ENCODE measurements at places on chromosomes 3 and 15.

DNA sequence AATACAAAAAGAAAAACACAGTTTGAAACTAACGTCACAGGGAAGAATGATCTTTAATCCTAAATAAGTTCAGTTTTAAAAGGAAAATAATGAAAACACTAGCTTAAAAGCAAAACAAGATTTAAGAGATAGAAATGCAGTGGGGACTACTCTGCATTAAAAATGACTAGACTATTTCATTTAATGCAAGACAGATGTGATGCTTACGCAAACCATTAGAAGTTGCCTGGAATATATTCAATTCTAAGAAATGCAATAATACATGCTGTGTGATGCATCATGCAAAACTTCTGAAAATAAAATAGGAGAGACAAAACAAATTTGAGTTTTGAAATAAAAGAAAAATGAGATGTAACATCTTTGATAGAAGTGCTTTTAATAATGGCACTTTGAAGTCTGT is 97.6 kb upstream of the STRIT1 start:
- peak; percentile 85 for DNase-seq

DNA sequence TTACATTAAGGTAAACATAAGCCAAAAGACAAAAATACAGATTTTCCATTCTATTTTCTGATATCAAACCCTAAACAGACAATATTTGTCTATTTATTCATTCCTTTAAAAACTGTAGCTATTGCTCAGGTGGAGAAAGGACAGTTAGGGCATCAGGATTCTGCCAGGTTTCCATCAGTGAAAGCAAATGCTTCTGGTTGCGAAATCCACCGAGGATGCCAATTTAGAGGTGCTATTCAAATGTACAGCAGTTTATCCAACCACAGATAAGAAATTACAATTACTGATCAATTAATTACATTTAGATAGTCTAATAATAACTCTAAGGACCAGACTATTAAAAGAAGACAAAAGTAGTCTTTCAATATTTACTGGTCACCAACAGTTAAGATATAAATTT is 3.9 kb downstream of the TOMM70 start:
- no peak for DNase-seq

DNA sequence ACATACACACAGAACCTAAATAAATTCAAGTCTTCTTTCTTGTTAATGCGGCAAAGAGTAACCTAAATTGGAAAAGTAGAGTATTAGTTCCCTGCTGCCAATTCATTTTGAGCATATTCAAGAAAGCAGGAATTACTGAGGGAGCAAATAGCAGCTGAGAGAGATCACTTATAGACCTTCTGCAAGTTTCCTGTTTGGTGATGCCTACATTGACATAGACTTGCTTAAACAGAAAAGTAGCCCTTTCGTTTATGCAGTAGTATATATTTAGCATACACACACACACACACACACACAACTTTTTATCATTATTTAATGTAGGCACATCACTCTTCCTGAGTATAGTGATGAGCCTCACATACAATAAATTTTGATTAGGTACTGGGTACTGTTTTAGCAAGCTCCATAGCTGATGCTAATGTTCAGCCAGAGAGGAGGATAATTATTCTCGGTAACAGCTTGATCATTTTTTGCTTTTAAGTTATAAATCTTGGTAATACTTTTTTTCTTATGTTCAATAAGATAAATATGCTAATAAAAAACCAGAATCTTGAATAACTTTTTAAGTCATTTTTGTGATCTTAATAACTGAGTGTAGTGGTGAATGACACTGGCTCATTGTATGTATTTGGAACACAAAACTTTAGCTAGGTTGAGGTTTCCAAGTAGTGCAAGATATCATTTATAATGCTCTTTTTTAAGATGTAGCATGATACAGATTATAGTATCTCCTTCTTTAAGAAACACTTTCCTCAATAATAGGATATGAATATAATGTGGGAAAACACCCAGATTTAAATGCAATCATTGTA is 174.7 kb downstream of the MBNL1 start:
- DNase-seq = no peak

DNA sequence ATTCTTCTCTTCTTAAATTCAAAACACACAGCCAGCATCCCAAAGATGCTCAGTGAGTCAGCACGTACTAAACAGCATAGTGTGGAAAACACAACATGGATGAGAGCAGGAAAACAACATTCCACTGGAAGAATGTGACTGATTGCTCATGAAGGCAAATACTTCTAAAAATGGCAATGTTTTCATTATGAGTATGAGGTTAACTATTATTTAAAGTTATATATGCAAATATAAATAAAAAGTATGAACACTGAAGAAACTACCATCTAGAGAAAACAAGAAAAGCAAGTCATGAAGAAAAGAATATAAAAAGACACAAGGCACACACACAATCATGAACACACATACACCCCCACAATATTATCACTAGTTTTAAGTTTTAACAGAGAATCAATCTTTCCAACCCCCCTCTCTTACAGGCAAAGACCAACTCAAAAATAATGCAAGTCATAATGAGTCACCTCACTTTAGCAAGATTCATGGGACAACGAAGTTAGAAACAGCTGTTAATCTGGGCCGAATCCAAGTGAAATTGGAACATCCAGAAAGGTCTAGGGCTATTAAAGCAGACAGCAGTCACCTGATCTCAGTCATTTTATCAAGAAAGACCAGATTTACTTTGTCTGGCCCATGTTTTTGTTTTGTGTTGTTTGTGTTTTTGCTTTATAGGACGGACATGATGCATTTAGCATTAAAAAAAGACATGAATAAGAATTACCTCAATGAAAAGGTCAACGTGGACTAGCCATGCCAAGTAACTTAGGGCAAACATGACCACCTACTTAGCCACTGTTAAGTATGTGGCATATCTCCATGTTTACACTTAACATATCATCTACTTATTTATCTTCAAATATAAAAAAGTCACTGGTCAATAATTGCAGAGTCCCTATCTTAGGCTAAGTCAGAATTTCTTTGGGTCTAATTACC is 18.1 kb downstream of the GBE1 start:
- peak; percentile 96 for DNase-seq

DNA sequence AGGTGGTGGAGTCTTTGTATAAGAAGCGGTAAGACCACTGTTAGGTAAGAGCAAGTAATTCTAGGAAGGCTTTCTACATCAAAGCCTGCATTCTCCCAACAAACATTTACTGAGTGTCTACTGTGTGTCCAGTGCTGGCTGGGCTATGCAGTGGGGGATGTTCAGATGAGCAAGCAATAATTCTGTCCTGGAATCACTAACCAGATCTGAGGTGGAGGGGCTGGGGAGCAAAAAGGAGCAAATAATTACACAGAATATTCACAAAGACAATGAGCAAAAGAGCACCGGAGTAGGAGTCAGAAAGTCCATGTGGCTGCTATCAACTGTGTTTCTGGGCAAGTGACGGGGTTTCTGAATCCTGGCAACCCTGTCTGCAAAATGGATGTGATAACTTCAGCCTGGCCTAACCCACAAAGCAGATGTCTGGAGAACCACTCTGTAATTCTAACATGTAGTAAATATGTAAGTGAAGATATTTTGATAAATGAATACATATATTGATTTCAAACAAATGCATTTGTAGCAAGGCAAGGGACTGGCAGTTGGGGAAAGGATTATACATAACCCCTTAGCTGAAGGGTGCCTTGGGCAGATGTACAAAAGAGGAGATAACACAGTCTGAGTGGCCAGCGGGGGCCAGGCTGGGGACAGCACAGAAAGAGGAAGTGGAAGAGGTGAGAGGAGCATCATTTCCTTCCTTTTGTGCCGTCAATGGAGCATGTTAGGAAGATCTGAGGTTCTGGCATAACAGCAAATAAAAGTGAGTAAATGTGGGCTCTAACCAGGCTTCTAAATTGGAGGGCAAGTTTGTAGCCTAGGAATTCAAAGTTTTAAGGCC is 28.8 kb downstream of the CYP8B1 start:
- DNase-seq = no peak

GRCh38 chr3:53139906-53140846 is 9.9 kb upstream of the RFT1 start:
- no peak for DNase-seq

DNA sequence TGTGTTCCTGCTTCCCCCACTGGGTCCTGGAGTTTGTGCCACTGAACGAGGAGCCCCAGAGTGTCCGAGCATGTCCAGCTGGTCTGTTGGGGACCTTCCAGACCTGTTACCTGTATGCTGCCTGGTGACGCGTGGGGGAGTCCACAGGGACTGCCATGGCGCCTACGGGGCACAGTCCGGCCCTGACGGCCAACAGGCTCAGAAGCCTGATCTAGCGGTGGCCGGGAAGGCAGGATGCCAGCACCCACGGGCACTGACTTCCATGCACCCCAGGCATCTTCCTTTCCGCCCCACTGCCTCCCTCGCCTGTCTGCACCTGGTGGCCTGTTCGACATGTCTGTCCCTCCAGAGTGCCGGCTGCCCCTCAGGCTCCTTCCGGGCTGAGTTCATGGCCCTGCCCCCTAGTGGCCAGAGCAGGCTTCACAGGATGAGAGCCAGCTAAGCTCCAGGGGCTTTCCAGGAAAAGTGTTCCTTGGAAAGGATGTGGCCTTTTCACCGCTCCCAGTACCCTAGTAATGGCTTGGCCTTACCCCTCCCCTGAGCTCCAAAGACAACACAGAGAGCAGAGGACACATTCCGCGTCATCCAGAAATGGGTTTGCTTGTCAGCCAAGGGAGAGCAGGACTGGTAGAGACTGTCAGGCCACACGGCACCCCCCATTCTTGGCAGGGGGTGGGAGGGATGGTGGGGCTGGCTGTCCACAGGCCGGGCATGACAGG is 35.7 kb downstream of the NGRN start:
- no peak for DNase-seq

DNA sequence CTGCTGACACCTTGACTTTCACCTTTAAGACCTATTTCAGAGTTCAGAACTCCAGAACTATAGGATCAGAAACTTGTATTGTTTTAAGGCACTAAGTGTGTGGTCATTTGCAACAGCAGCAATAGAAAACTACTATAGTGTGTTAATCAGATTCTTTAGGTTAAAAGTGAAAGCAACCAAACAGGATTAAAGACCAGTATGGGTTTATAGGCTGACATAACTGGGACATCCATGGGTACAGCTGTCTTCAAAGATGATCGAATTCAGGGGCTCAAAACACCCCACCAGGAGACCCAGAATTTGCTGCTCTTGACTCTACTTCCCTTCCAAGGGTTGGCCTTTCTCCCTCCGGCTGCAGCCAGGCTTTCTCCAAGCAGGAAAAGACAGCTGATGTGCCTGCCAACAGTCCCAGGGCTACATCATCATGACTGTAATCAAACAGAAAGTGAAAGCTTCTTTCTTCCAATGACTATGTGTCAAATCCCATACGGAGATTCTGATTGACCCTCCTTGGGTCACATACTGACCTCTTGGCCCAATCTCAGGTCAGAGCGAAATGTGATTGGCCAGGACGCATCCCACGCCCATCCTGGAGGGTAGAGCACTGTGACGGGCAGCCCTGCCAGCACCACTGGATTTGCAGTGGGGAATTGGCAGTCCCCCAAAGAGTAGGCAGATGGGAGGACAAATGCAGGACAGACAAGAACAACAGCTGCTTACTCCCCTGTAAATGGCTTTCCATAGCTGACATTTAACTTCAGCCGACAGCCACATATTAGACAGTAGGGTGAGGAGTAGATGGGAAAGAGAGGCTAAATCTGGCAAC is 51.4 kb upstream of the RNF7 start:
- peak; percentile 62 for DNase-seq

DNA sequence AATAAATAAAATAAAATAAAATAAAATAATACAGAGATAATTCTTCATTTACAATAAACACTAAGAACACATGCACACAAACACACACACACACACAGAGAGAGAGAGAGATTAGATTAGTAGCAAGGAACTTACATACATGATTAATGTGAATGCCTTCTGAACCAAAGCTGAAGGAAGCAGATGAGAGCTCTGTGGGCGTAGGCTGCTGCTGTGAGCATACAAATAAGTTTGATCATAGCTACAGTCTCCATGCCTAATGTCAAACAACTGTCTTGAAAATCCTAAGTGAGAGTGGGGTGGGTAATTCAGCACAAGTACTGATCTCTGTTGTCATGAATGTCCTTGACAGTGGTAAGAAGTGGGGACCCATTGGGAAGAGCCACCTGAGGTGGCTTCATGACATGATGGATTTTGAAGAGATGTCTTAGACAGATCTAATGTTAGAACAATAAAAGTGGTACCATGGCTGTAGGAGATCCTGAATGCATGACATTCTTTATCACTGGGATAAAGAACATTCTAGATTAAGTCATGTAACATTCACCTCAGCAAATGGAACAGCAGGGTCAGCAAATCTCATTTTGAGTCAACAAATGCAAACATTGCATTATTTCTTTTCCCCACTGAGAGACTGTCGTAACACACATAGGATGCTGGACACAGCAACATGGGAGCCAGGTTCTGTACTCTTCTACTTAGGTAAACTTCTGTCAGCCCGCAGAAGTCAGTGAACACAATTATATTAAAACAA is 46.2 kb downstream of the CHL1 start:
- no peak for DNase-seq

DNA sequence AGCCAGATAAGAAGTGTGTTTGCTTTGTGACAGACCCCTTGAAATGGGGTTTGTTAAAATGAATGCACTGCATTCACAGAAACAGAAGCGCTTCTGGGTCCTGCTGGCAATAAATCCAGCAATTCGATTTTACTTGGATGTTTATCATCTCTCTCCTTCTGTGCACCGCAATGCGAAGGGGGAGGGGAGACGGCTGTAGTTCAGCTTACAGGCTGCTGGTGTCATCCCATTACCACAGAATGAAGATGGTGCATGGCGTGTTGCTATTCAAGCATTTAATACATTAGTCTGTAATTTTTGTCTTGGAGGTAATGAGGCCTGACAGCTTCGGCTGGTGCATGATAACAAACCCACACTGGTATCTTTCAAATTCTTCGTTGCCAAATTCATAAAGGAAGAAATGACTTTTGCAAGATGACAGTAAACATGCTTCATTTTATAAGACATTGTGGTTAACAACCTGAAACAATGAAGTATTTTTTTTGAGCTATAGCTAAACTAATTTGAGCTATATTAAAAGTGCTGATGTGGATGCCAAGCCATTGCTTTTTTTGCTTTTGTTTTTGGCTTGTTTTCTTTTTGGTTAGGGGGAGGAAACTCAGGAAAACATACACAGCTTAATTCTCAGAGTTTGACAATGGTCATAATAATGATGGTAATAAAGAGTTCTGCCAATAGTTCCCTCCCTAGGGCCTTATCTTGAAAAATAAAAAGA is 418.3 kb downstream of the OTOL1 start:
- no peak for DNase-seq

DNA sequence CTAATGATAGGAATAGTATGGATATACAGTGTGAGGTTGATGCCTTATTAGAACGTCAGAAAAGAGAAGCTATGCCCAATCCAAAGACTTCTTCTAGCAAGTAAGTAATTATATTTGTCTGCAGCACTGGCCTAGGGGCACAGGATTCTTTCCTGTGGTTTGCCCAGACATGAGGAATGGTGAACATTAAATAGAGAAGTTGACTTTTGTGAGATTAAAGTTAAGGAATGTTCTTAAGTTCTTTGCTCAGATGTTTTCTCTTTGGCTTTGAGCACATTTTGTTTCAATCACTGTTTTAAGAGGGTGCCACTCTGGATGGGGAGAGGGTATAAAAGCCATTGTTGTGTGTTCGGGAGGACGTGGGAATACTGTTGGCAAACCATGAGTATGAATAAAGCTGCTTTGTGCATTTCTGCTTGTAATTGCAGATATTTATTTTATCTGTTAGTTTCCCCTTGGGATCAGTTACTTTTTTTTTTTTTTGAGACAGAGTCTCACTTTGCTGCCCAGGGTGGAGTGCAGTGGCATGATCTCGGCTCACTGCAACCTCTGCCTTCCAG is 8.3 kb downstream of the KIF23 start:
- DNase-seq = no peak

- DNase-seq = no peak
These were observed 151.0 kb downstream of the MBNL1 start for GRCh38 chr3:152419748-152420147.
